ENCODE measurements at places on chromosomes 12 and 14. TPM values are rescaled to one million over a fixed set of nuclear protein-coding genes. Genes with fewer than 3 reads are reported as not detected.
A peak's percentile ranks its signal among the peaks of the same experiment; 100 is the strongest.

SMCO2 gene
- 0.41 TPM for total RNA-seq

GRCh38 chr12:110937104-110937641, 16.8 kb upstream of the MYL2 start:
- peak; percentile 47 for ATAC-seq

GRCh38 chr12:2244013-2244861, 191.4 kb downstream of the CACNA1C start:
- ATAC-seq: no peak

GRCh38 chr12:12022306-12022936, 48.3 kb upstream of the BCL2L14 start:
- no peak for ATAC-seq

DNA sequence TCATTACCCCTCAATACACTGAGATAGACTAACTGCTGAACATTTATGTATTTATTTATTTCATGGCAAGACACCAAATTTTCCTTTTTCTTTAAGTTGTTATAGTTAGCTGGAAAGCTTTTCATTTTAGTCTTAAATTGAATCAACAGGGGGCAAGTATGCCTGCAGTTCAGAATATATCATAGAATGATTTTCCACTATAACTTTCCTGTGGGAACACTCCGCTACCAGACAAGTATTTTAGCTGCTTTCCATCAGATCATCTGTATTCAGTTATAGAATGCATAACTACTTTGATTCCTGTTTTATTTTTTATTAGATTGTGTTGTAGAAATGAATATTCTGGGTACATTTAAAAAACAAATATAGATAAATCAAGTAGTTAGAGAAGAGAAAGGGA, 102.0 kb downstream of the SLC6A15 start:
- ATAC-seq: no peak

DNA sequence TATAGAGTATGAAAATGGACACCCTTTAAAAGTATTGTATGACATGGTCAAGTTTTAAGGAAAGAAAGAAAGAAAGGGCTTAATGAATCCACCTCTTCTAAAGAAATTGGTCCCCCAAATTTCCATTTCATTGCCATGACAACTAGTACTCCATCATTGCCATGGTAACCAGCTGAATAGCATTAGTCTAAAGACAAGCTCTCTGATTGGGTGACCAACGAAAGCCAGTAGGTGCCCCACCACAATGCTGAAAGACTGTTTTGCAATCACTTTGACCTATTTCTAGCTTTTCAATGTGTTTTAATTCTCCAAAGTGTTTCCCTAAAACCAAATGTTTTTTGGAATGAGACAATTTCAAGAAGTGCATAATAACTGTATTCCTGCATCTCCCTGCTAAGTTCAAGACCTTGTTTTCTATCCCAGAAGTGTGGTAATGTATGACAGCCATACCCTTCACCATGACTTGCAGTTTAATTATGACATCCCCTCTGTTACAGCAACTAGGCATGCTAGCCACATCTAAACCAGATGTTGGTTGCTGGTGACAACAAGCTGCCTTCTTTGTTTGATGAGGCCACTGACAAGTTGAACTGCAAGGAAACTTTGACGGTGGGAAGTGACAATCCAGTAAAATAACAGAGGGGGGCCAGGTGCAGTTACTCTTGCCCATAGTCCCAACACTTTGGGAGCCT, 46.7 kb downstream of the KICS2 start:
- ATAC-seq: no peak

DNA sequence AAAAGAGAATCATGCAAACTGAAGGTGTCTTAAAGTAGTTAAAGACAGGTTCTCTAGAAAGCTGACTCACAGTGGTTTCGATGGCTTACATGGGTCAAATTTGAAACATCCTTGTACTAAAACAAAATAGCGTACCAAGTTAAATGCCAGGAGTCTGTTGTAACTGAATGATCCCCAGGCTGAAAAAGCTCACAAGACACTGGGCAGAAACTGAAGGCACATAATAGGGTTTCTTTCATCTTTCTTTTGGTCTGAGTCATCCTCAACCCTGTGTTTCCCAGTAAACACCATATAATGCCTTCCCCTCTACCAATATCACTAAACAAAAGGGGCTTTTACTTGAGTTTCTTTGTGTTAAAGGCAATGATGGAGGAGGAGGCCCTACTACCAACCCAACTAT, 12.8 kb downstream of the ZFYVE1 start:
- peak; percentile 93 for ATAC-seq

- no peak for ATAC-seq
Observed at GRCh38 chr12:25447046-25447445, 106.0 kb downstream of the LMNTD1 start.

GRCh38 chr12:104567832-104568486, 111.2 kb downstream of the CHST11 start:
- no peak for ATAC-seq

GRCh38 chr14:63493246-63493645, 49.9 kb downstream of the PPP2R5E start:
- no peak for ATAC-seq

APOF gene
- total RNA-seq: not detected

GRCh38 chr12:72236071-72236705, 36.0 kb upstream of the TRHDE start:
- ATAC-seq: no peak

GRCh38 chr14:70788898-70789297, 20.4 kb downstream of the MAP3K9 start:
- ATAC-seq: no peak

RIPK3 gene
- 17.4 TPM for total RNA-seq

ESPL1 gene
- total RNA-seq: 80.1 TPM

- no peak for ATAC-seq
Observed at GRCh38 chr12:123487428-123487827, 29.5 kb downstream of the SNRNP35 start.

DPF3 gene
- 0.30 TPM for total RNA-seq

C14orf132 gene
- 2.8 TPM for total RNA-seq

GRCh38 chr12:26678697-26679660, 154.0 kb downstream of the ITPR2 start:
- no peak for ATAC-seq

DNA sequence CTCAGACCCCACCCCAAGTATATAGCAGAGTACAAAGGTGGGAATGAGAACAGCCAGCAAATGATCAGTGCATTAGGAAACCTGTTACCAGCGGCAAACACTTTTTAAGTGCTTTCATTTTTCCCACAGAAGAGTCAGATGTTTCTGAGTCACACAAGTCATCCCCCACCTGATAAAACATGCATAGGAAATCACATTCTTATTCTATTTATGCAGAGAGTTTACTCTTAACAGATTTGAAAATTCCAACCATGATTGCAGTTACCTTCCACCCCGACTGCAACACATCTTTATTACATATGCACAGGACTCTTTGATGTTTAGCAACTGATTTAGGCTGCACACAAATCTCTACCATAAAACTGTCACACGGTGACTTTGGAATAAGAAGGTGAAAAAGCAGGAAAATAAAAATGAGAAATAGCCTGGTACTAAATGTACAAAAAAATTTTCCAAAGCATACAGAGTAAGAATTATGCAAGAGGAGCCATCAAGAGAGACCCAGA, 236.4 kb downstream of the PAWR start:
- ATAC-seq: no peak

DNA sequence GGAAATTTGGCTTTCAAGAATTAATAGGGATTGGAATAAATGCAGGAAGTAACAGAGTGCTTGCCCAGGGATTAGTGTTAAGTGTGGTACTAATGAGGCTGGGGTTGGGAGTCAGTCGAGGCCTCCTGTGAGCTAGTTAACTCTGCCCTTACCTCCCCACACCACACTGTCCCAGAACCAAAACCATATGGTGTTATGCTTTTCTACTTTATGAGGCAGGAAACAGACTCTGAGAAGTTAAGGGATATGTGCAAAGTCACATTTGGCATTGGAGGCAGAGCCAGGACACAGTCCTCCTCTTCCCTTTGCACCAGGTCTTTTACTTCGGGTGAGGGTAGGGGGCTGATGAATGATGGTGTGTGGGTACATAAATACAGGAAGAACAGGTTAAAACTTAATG, 41.9 kb downstream of the PELI2 start:
- no peak for ATAC-seq

GRCh38 chr14:97413966-97414717, 617.0 kb downstream of the VRK1 start:
- ATAC-seq: no peak

NID2 gene
- not detected for total RNA-seq

DNA sequence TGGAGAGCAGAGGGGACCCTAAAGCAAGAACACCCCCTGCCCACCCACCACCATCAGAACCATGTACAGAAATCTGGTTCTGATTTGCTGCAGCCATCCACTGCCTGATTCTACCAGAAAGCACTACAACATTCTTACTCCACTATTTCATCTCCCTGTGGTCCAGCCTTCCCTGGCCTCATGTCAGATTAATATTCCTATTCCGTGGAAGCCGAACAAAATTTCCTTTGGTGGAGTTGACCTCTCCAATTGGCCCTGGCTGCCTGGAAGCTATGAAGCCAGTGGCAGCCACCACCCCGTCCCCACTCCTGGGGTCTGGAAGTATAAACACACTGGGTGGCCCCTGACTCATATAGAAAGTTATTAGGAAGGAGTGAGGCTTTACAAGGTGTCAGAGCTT, 60.2 kb downstream of the ANO2 start:
- ATAC-seq: no peak

- peak; percentile 75 for ATAC-seq
Observed at GRCh38 chr12:47378907-47379306, 299.1 kb upstream of the AMIGO2 start.

GRCh38 chr14:28762955-28763326, 3.6 kb upstream of the FOXG1 start:
- ATAC-seq: no peak

CCT2 gene
- 384 TPM for total RNA-seq

- no peak for ATAC-seq
Observed at GRCh38 chr12:52579468-52580465, 6.1 kb upstream of the KRT74 start.

- peak; percentile 34 for ATAC-seq
Observed at GRCh38 chr14:55125403-55125802, 3.6 kb upstream of the LGALS3 start.

- no peak for ATAC-seq
Observed at GRCh38 chr12:108789546-108789945, 58.2 kb upstream of the CORO1C start.

- no peak for ATAC-seq
Observed at GRCh38 chr14:45526715-45527549, 273.9 kb upstream of the MIS18BP1 start.

TRIM9 gene
- total RNA-seq: 1.2 TPM

C12orf57 gene
- total RNA-seq: 192 TPM

GRCh38 chr12:116370004-116370404, 92.5 kb upstream of the MED13L start:
- ATAC-seq: no peak

- no peak for ATAC-seq
Observed at GRCh38 chr12:66603461-66603860, 75.4 kb downstream of the GRIP1 start.

Data from activated T-helper 17 cell treated with anti-CD3 and anti-CD28 coated beads, Interleukin-2, amount 50 U/mL, for 72 hours (primary cell).